ENCODE measurements at places on chromosomes 7 and 10. TPM values are rescaled to one million over a fixed set of nuclear protein-coding genes. Genes with fewer than 3 reads are reported as not detected.

SLC18A3 gene
- not detected for total RNA-seq

SNX8 gene
- 6.3 TPM for total RNA-seq

NAT16 gene
- total RNA-seq, result not detected

LRRC17 gene
- total RNA-seq, result not detected

LRIT1 gene
- not detected for total RNA-seq

TMEM106B gene
- total RNA-seq, result 88.1 TPM

EGR2 gene
- total RNA-seq, result 0.41 TPM

LOXL4 gene
- total RNA-seq, result not detected

ITPRID1 gene
- not detected for total RNA-seq

AHR gene
- not detected for total RNA-seq

SH2D4B gene
- total RNA-seq, result not detected

DCLRE1C gene
- total RNA-seq, result 19.6 TPM

STOX1 gene
- 19.8 TPM for total RNA-seq

PON1 gene
- not detected for total RNA-seq

OAT gene
- total RNA-seq, result 64.8 TPM

- no peak overlapping the region for H3K27ac ChIP-seq
- H3K4me3 ChIP-seq, result no peak overlapping the region
- no peaks in the 10 kb centered on the region for H3K27me3 ChIP-seq
These were observed 41.1 kb upstream of the DLG5 start for GRCh38 chr10:77967611-77968022.

- no peaks in the 10 kb centered on the region for H3K27me3 ChIP-seq
- H3K4me3 ChIP-seq, result no peak overlapping the region
- H3K36me3 ChIP-seq, result no peaks in the 10 kb centered on the region
- no peak overlapping the region for H3K27ac ChIP-seq
- DNase-seq, result no peak
These were observed 13.1 kb upstream of the DLD start for GRCh38 chr7:107877731-107878382.

GRCh38 chr7:155236386-155236785 lies 61.3 kb upstream of the INSIG1 start:
- no peaks in the 10 kb centered on the region for H3K27me3 ChIP-seq
- no peak overlapping the region for H3K4me3 ChIP-seq
- no peak for DNase-seq
- H3K27ac ChIP-seq, result no peak overlapping the region
- no peaks in the 10 kb centered on the region for H3K4me1 ChIP-seq

GRCh38 chr7:44990109-44991023 lies 9.6 kb upstream of the CCM2 start:
- H3K36me3 ChIP-seq, result peaks cover 10% of the 10 kb centered on the region
- no peak overlapping the region for H3K4me3 ChIP-seq
- H3K27ac ChIP-seq, result peak overlapping the region; percentile 76
- peaks cover 56% of the 10 kb centered on the region for H3K4me1 ChIP-seq

GRCh38 chr7:1586126-1586826 lies 16.4 kb upstream of the PSMG3 start:
- H3K27ac ChIP-seq, result no peak overlapping the region
- H3K27me3 ChIP-seq, result no peaks in the 10 kb centered on the region
- H3K4me1 ChIP-seq, result no peaks in the 10 kb centered on the region
- no peak overlapping the region for H3K4me3 ChIP-seq
- H3K36me3 ChIP-seq, result no peaks in the 10 kb centered on the region

- H3K36me3 ChIP-seq, result peaks cover 66% of the 10 kb centered on the region
- no peak overlapping the region for H3K4me3 ChIP-seq
- H3K27me3 ChIP-seq, result no peaks in the 10 kb centered on the region
- no peak overlapping the region for H3K27ac ChIP-seq
These were observed 44.0 kb downstream of the CAPZA2 start for GRCh38 chr7:116906391-116906790.

GRCh38 chr7:158350166-158350900 lies 237.3 kb downstream of the PTPRN2 start:
- H3K36me3 ChIP-seq, result no peaks in the 10 kb centered on the region
- peaks cover 12% of the 10 kb centered on the region for H3K4me1 ChIP-seq
- H3K4me3 ChIP-seq, result no peak overlapping the region
- DNase-seq, result no peak

- H3K27me3 ChIP-seq, result no peaks in the 10 kb centered on the region
- no peaks in the 10 kb centered on the region for H3K4me1 ChIP-seq
- DNase-seq, result no peak
- no peak overlapping the region for H3K27ac ChIP-seq
- no peaks in the 10 kb centered on the region for H3K36me3 ChIP-seq
These were observed 152.4 kb upstream of the LAMB4 start for GRCh38 chr7:108282427-108282996.

- H3K27ac ChIP-seq, result no peak overlapping the region
- H3K27me3 ChIP-seq, result no peaks in the 10 kb centered on the region
- no peaks in the 10 kb centered on the region for H3K36me3 ChIP-seq
- no peak for DNase-seq
- H3K4me3 ChIP-seq, result no peak overlapping the region
These were observed 386.5 kb upstream of the ANKRD30A start for GRCh38 chr10:36738738-36739431.

DNA sequence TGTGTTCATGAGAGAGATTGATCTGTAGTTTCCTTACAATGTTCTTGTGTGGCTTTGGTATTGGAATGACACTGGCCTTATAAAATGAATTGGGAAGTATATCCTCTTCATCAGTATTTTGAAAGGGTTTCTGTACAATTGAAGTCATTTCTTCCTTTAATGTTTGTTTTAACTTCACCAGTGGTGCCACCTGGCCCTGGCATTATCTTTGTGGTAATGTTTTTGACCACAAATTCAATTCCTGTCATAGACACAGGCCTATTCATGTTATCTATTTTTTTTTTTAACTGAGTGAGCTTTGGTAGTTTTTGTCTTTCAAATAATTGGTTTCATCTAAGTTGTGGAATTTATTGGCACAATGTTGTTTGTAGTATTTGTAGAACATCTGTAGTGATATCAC lies 127.7 kb downstream of the CDK14 start:
- H3K4me1 ChIP-seq, result peaks cover 91% of the 10 kb centered on the region
- DNase-seq, result no peak
- H3K36me3 ChIP-seq, result peaks cover 30% of the 10 kb centered on the region
- H3K27ac ChIP-seq, result peak overlapping the region; percentile 91
- no peak overlapping the region for H3K4me3 ChIP-seq
- H3K27me3 ChIP-seq, result no peaks in the 10 kb centered on the region

- no peaks in the 10 kb centered on the region for H3K27me3 ChIP-seq
- no peak overlapping the region for H3K27ac ChIP-seq
- H3K4me3 ChIP-seq, result no peak overlapping the region
- DNase-seq, result no peak
- H3K36me3 ChIP-seq, result no peaks in the 10 kb centered on the region
- no peaks in the 10 kb centered on the region for H3K4me1 ChIP-seq
These were observed 228.3 kb upstream of the NPVF start for GRCh38 chr7:25456467-25457171.

DNA sequence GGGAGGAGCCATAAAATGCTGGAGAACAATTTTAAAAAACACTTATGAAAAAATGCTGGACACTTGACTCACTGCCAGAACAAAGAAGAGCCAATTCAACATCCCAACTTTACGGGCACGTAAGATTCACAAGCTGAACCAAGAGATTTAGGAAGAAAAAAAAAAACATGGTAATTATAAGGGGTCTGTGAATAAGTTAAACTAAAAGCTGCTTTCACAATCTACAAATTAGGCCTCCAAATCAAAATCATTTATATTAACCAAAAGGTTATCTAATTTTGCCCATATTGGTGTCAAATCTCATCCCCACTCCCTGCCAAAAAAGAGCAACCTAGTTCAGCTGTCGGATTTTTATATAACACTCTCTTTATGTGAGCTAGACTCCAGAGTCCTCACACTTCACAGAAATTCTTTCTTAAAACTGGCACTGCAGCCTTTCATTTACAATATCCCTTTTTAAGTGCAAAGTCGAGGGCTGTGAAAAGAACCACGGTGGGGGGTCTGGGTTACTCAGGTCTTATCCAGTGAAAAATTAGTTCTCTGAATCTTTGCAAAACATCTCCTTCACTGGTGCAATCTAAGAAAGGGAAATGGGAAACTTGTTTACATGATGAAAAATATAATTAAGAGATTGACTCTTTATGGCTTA lies 30.4 kb upstream of the DGKI start:
- DNase-seq, result no peak
- H3K4me1 ChIP-seq, result no peaks in the 10 kb centered on the region
- no peaks in the 10 kb centered on the region for H3K27me3 ChIP-seq
- H3K4me3 ChIP-seq, result no peak overlapping the region

DNA sequence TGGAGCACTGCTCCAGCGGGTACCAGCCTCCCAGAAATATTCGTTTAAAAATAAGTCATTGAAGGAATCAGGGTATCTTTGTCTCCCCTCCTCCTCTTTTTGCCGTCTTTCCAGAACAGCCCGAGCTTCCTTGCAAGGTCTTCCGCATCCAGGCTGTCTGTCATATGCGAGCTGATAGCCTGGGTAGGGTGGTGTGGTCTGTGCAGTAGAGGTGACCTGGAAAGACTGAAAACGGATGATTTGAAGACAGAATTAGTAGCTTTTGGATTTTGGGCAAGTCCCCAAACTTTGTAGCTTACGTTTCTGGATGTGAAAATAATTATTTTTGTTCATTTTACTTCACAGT lies 480 bp downstream of the VPS50 start:
- H3K27me3 ChIP-seq, result no peaks in the 10 kb centered on the region
- peaks cover 30% of the 10 kb centered on the region for H3K4me1 ChIP-seq
- H3K4me3 ChIP-seq, result peak overlapping the region; percentile 88
- no peak overlapping the region for H3K27ac ChIP-seq
- H3K36me3 ChIP-seq, result no peaks in the 10 kb centered on the region

DNA sequence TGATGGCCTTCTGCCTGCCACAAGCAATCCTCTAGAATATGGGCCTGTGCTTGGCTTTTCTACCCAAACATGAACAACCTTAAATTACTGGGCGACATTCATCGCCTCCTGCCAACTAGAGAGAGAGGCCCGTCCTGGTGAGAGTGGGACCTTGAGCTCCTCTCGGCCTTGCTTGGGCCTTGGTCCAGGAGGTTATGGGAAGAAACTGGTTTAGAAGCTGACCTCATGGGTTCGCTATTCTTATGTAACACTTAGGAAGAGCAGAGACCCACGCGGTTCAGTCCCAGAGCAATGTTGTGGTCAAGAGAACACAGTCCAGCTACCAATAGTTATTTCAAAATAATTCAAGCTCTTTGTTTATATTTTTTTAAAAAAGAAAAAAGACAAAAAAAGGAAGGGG lies 176.3 kb upstream of the ZNF32 start:
- no peaks in the 10 kb centered on the region for H3K36me3 ChIP-seq
- H3K4me3 ChIP-seq, result no peak overlapping the region
- no peak overlapping the region for H3K27ac ChIP-seq
- peaks cover 4% of the 10 kb centered on the region for H3K4me1 ChIP-seq
- DNase-seq, result no peak

DNA sequence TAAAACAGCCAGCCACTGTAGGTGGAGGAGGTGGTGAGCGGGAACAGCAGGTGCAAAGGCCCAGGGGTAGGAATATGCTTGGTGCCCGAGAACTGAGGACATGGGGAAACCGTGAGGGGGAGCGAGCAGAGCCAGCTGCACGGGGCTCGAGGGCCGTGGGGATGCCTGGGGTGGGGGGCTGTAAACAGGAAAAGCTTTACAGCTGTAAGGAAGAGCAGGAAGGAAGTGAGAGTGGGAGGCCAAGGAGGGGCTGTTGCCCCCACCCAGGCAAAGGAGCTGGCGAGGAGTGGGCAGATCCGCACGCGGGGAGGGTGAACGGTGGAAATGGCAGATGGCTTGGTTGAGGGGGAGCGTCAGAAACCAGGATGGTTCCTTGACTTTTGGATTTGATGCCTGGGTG lies 34.4 kb downstream of the ZMIZ1 start:
- no peaks in the 10 kb centered on the region for H3K27me3 ChIP-seq
- DNase-seq, result no peak
- no peak overlapping the region for H3K4me3 ChIP-seq
- no peak overlapping the region for H3K27ac ChIP-seq

DNA sequence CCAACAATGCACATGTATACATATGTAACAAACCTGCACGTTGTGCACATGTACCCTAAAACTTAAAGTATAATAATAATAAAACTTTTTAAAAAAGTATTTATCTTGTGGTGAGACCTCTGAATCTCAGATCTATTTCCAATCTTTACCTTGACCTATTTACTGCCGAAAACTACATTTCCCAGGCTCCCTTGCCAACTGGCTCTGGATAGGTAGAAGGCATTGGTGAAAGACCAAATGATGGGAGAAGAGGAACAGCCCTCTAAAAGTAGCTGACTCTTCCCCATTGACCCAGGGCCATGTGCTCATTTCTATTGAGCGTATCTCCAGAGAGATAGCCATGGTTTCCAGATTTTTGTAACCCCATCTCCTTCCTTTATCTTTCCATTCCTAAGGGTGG lies 247.4 kb downstream of the GPAM start:
- no peak overlapping the region for H3K27ac ChIP-seq
- no peaks in the 10 kb centered on the region for H3K27me3 ChIP-seq
- no peak for DNase-seq
- no peaks in the 10 kb centered on the region for H3K36me3 ChIP-seq
- H3K4me3 ChIP-seq, result no peak overlapping the region

DNA sequence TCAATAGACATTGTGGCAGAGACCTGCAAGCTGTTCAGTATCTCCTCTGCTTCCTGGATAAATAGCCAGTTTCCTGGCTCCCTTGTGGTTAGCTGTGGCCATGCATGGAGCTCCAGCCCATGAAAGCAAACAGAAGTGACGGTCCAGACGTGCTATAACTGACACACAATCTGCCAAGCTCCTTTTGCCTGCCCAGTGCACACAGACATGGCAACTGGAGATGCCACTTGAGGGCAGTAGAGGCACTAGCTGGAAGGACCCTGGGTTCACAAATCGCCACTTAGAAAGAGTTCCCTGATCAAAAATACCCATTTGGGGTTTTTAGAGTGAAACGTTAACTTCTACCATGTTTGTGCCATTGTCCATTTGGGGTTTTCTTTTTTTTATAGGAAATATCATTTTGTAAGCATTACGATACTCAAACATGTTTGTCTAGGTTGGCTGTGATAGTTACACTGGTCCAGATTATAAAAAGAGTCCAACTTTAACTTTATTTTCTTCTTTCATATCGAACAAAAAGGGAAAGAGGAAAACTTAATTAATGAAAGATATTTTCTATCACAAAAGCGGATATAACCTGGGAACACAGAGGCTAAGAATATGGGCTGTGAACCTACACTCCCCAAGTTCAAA lies 31.3 kb downstream of the KIN start:
- no peak overlapping the region for H3K27ac ChIP-seq
- H3K4me1 ChIP-seq, result no peaks in the 10 kb centered on the region
- peaks cover 55% of the 10 kb centered on the region for H3K36me3 ChIP-seq
- no peak overlapping the region for H3K4me3 ChIP-seq

- H3K36me3 ChIP-seq, result no peaks in the 10 kb centered on the region
- no peak for DNase-seq
- no peaks in the 10 kb centered on the region for H3K27me3 ChIP-seq
- no peaks in the 10 kb centered on the region for H3K4me1 ChIP-seq
These were observed 54.8 kb upstream of the SLC35B4 start for GRCh38 chr7:134371536-134371935.

DNA sequence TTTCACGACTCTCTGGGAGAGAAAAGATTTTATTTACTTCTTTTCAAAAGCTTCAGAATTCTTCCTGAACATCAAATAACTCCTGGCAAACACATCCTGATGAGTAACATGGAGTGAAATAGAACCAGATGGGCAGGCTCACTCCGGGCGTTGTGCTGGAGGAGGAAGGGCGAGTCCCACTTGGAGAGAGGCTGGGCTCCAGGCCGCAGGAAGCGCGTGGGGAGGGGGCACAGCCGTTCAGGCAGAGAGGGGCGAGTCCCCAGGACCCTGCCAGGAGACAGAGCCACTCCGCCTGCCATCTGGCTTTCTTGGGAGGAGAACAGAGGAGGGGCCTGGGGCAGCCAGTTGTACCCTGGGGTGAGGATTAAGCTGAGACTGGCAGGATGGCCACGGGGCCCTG lies 265.9 kb upstream of the ZMIZ1 start:
- DNase-seq, result no peak
- no peak overlapping the region for H3K27ac ChIP-seq
- no peaks in the 10 kb centered on the region for H3K27me3 ChIP-seq
